Hippocampal formation (tissue), 2 donors: ENCODE measurements at places on chromosomes 6 and 20.

- no peak for DNase-seq
Measured at GRCh38 chr20:22802296-22802695, 217.9 kb upstream of the FOXA2 start.

DNA sequence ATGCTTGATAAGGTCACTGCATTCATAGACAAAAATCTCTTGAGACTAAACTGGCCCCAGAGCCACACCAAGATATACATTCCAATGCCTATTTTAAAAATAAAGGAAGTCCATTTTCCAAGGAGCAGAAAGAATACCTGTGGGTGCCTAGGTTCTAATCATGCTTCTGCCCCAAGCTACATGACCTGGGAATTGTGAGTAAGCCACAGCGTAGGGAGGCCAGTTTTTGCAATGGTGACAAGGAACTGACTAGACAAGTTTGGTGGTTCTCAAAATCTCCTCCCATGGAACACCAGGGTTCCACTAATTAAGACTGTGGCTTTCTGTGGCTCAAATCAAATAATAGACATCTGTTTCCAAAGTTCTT is 83.3 kb downstream of the GMDS start:
- no peak for DNase-seq

DNA sequence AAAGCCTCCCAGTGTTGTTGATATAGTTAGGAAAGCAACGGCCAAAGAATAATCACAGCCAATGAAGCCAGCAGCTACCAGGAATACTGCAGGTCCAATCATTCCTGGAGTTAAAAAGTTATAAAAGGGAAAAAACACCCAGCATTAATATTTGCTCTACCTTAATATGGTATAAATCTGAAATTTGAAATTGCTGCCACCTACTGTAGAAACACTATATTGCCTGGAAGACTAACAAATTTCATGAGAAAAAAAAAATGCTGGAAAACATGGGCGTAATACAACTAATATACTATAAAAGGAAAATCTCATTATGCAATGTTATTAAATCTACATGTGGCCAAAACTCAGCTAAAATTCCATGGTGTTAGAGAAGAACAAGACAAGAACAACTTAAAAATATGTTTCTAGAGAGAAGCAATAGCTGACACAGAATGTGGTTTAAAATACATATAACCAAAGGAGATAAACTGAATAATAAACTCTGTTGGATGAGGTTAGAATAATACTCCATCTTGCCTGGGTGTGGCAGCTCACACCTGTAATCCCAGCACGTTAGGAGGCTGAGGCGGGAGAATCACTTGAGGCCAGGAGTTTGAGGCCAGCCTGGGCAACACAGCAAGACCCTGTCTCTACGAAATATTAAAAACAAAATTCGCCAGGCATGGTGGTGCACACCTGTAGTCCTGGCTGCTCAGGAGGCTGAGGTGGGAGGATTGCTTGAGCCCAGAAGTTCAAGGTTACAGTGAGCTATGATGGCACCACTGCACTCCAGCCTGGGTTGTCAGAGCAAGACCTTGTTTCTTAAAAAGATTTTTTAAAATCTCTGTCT is 43.1 kb downstream of the SLC17A5 start:
- no peak for DNase-seq

- DNase-seq, result no peak
Measured at GRCh38 chr6:80696268-80696667, 589.8 kb downstream of the BCKDHB start.

DNA sequence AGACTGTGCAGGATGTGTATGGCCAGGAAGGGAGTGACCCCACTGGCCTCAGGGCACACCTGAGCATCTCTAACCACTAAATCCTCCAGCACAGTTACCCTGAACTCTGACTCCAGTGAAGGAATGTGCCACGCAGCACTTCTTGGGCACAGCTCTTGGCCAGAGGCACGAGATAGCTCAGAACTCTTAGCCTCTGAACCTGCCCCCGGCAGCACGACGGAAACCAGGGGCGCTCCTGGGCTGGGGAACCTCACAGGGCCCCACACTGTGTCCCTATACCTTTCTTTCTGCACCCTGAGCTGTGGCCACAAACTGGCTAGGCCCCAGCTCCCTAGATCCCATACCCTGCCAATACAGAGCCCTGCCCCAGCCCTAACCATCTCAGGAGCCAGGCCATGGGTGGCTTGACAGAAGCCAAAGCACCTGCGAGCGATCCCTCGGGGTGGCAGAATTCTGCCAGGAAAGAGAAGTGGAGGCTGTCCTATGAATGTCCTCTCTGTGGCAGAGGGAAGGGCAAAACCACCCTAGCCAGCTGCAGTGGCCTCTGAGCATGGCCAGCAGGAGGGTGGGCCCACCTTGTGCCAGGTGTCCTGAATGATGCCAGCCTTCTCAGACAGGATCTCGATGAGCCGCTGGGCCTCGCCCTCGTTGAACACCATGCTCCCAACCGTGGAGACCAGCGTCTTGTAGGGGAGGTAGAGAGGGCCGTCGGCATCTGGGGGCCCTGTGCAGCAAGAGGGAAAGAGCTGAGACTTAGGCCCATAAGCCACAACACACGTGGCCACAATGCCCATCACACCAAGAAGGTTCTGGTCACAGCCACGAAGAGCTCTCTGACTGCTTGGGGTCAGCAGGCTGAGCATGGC is 39.4 kb downstream of the RRBP1 start:
- DNase-seq, result no peak
